ENCODE measurements at places on chromosomes 3 and 15.

DNA sequence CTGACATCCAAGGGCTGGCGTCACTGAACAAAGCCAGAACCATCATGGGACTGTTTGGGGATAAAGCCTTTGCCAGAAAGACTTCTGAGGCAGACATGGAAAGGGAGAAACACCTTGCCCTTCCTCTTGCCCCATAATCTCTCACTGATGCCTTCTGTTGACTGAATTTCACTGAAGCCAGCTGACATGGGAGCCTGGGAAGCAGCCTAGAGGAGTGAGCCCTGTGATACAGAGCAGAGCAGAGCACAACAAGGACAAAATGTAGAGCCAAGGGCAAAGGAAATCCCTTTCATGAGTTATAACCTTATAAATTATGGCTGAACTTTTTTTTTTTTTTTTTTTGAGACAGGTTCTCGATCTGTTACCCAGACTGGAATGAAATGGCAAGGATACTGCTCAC lies 9.8 kb upstream of the CNOT10 start:
- no peak for DNase-seq

DNA sequence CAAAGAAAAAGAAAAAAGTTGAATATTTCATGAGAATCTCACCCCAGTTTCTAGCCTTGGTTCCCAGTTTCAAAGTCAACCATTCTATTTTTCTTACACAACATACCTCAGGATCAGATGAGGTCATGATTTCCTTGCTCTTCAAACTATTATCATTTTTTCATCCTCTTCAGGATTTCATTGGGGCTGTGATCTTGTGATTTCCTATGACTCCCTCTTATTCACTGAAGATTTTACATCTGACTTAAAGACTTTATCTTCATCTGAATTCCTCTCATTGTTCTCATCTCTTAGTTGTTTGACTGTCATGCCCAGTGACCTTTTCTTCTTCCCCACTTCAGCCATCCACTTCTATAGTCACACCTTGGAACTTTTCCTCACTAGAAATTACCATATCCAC lies 3.1 kb upstream of the C3orf33 start:
- no peak for DNase-seq

DNA sequence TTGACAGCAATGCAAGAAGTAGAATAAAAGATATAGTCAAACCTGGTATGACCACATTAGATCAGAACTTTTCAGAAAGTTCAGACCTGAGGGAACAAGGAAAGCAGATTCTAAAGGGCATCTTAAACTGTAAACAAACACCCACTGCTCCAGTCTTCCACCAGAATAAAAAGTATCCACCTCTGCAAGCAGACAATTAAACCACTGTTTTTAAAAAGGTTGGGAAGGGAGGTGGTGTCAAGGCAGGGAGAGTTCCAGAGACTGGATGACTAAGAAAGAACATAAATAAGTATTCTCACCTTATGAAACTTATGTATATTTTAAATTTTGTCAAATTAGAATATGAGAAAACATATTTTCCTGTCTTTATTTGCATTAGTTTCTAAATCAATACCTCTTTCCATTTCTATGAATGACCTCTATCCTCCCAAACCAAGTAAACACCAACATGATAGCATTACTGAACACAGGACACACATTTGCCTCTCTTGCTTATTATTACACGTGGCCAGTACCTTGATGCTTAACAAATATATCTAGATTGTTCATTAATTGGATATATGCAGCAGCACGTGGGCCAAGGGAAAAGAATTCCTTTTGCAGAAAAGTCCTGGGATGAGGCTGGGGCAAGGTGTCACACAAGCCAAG lies 31.6 kb downstream of the PIK3CB start:
- no peak for DNase-seq

GRCh38 chr3:139299261-139300132 lies 44.3 kb upstream of the MRPS22 start:
- no peak for DNase-seq

GRCh38 chr15:54998661-54999060 lies 198.1 kb downstream of the RSL24D1 start:
- DNase-seq, result no peak

DNA sequence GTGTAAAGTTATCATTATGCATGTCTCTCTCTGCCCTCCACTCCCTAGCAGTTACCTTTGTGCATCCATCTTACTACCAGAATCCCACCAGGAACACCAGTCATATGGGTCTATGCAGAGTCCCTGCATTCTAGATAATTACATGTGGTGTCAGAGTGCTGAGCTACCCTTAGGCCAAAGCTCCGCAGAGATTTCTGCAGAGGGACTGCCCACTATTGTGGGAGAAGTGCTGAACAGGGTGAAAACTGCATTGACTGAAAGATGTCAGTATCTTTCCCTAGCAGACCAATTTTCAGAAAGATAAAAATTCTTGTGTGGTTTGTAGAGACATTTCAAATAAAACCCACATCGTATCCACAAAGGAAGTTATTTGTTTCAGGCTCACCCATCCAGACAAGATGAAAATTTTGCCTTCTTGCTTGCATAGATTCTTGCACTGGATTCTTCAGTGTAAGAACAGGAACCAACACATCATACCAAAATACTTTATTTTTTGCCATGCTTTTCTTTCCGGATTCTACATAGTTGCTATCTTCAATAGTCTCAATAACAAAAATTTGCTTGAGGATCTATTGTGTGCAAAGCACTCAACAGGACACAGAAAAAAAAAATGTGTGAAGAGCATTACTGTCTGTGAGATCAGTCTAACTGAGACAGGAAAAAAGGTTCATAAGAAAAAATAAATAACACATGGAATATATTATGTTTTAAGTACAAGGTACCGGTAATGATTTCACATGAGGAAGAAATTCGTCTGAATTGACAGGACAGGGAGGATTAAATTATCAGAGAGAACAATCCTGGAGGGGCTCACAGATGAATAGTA lies 32.0 kb upstream of the CCDC80 start:
- DNase-seq, result no peak

All from DMS 273 treated with DMSO at 0.1 percent for 48 hours (cell line).